ENCODE measurements at places on chromosomes 7 and 10. TPM values are rescaled to one million over a fixed set of nuclear protein-coding genes. Genes with fewer than 3 reads are reported as not detected.

GRCh38 chr7:101924171-101924570 is 106.7 kb downstream of the CUX1 start:
- DNase-seq, result no peak

GRCh38 chr10:116888380-116889055 is 39.2 kb downstream of the ENO4 start:
- no peak for DNase-seq

- no peak for DNase-seq
Observed at GRCh38 chr7:100799037-100799896, 28.1 kb downstream of the EPHB4 start.

DNA sequence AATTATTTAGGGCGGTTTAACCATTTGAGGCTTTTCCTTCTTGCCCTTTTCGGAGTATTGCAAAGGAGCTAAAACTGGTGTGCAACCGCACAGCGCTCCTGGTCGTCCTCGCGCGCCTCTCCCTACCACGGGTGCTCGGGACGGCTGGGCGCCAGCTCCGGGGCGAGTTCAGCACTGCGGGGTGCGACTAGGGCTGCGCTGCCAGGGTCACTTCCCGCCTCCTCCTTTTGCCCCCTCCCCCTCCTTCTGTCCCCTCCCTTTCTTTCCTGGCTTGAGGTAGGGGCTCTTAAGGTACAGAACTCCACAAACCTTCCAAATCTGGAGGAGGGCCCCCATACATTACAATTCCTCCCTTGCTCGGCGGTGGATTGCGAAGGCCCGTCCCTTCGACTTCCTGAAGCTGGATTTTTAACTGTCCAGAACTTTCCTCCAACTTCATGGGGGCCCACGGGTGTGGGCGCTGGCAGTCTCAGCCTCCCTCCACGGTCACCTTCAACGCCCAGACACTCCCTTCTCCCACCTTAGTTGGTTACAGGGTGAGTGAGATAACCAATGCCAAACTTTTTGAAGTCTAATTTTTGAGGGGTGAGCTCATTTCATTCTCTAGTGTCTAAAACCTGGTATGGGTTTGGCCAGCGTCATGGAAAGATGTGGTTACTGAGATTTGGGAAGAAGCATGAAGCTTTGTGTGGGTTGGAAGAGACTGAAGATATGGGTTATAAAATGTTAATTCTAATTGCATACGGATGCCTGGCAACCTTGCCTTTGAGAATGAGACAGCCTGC is 3.1 kb downstream of the FZD1 start:
- no peak for DNase-seq

- no peak for DNase-seq
Observed at GRCh38 chr10:125520968-125521367, 162.0 kb downstream of the TEX36 start.

GRCh38 chr10:44347609-44348400 is 37.1 kb downstream of the CXCL12 start:
- DNase-seq, result no peak

DNA sequence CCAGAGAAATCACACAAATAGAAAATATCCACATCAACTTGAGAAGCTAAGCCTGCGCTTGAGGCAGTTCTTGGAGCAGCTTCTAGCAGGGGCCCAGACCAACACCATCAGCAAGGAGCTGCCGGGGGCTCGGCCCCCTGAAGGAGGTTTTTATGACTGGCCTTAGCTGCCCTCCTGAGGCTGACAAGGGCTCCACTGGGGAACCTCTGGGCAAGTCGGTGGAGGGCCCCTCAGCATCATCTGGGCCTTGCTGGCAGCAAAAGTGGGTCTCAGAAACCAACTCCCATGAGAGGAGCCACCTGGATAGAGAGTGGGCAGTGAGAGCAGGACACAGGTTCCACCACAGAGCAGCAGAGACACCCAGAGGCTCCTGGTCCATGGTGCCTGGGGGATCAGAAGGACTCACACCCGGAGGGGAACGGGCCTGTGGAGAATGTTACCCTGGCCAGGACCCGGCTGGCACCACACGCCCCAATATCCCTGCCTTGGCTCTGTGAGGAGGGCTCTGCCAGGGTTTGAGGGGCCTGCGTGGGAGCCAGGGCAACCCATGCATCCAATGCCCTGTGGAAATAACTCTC is 55.9 kb downstream of the NEUROG3 start:
- DNase-seq, result no peak

DNA sequence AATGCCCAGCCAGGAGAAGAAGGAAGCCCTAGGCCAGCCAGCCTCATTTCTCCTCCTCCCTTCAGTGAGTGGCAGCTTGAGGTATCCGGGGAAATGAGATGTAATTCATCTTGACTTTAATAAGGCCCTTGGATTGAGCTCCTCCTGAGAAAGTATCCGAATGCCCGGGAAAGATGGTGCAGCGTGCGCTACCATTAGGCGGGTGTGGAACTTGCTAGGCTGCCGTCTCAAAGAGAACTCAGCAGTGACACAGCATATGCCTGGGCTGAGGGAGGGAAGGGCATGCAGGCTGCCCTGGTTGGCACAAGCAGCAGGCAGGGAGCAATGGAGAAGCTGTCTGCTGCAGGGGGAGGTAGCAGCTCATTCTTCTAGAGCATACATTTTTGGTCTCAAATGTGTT is 659.8 kb upstream of the FOXK1 start:
- no peak for DNase-seq

- DNase-seq, result no peak
Observed at GRCh38 chr10:119997429-119997828, 104.9 kb downstream of the SEC23IP start.

DNA sequence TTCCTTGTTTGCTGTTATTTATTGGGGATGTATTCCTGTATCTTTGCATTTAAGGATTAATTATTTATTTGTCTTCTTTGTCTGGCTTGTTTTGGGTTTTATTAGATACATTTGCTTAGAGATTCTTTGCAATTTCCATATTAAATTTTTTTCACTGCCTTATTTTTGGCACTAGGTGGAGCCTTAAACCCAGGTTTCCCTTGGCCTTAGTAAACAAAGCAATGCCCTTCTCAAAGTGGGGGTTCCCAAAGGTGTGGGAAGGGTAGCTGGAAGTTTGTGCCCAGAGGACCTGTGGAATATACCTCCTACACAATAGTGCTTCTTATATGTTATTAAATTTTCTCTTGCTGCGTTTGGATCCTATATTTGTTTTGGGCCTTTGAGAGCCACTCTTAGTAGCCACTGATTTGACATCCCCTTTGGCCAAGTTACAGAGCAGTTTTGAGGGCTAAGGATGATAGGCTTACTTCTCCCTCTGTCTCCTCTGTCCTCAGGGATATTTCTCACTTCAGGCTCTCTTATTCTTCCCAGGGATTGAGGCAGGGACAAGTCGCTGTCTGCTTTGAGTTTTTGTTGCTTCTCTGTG is 162.3 kb downstream of the ITGB1 start:
- peak; percentile 4 for DNase-seq

DNA sequence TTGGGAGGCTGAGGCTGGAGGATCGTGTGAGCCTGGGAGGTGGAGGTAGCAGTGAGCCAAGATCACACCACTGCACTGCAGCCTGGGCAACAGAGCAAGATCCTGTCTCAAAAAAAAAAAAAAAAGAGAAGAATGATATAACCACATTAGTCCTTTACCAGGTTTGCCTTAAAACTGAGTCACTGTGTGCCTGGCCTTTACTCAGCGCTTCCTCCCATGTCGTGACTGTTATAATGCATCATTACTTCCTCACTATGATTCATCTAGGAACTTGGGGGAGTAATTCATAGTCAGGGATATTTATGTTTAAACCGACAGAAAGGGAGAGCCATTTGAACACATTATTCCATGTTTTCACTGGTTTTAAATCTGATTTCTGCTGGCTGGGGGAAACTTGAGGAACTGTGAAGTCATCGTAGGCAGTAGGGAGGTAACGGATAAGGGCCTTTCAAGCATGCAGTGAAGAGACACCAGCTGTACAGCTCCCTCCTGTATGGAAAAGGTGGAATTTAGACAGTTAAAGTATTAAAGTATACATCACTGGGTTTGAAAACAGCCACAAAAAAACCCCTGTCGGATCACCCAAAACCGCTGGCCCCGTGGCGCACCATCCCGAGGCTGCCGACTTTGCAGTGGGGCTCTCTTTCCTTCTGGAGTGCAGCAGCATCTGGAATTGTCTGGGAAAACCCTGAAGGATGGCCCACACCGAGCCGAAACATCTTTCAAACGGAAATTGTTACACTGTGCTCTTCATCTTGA is 119.8 kb downstream of the NKX6-2 start:
- DNase-seq, result no peak

GRCh38 chr7:105815576-105815975 is 60.8 kb downstream of the ATXN7L1 start:
- no peak for DNase-seq

- no peak for DNase-seq
Observed at GRCh38 chr7:26083113-26083512, 68.9 kb upstream of the NFE2L3 start.

- no peak for DNase-seq
Observed at GRCh38 chr10:11730779-11731178, 11.4 kb upstream of the ECHDC3 start.

GRCh38 chr10:86209726-86210125 is 156.9 kb downstream of the GRID1 start:
- no peak for DNase-seq

- no peak for DNase-seq
Observed at GRCh38 chr7:13181216-13181615, 493.8 kb downstream of the ARL4A start.

DNA sequence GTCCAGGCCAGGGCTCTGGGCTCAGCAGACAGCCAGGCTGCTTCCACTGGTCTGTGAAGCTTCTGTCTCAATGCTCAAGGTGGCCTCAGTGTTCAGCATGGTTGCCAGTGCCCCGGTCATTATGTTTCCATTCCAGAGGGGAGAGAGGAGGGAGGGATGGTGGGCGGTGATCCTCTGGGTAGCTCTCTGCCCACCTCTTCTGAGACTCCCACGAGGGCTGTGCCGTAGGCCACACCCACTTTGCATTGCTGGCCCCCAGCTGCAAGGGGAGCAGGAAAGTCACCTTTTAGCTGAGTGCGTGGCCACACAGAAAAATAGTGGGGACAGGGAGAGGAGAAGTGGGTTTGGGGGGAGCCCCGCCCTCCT is 42.5 kb downstream of the FOXK1 start:
- DNase-seq, result no peak

- DNase-seq, result no peak
Observed at GRCh38 chr7:149284343-149284742, 22.3 kb downstream of the ZNF783 start.

GRCh38 chr7:99012722-99013121 is 131.2 kb downstream of the SMURF1 start:
- no peak for DNase-seq

DNA sequence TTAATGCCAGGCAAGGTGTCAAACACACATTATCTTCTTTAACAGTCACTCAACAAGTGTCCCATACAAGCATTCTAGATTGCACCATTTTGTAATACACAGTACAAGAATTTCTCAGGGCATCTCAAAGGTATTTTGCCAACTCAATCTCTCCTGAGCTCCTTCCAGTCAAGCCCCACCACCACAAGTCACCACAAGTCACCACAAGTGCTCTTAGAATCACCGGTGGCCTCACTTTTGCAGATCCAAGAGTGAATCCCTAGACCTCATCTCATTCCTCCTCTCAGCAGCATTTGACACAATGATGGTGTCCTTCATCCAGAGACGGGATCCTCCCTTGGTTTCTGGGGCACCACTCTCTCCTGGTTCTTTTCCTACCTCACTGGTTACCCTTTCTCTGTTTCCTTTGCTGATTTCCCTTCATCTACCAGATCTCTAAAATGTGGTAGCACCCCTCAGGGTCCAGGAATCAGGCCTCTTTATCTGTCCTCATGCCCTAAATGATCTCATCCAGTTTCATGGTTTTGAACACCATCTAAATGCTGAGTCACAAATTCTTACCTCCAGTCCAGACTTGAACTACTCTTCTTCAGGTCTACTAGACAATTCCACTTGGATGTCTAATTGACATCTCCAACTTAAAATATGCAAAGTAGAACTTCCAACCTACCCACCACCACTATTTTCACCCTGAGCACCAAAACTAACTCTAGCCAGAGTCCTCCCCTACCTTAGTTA is 26.9 kb downstream of the VPS41 start:
- DNase-seq, result no peak

DNA sequence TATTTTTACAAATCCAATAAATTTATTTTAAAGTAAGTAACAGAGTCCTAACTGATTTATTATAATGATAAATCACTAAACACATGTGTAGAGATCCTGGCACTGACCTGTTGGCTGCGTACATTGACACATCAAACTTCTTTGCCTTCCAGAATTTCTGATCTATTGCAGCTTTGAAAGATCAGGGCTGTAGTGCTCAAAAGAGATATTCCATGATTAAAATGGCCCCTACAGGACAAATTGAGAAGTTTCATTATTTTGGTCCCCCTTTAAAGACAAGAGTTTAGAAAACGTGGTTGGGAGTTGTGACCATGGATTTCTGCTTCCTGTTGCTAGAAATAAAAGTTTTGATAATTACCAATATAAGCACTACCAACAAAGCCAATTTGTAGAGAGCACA is 87.7 kb upstream of the PDK4 start:
- DNase-seq, result peak; percentile 43

GRCh38 chr7:24298696-24299095 is 14.7 kb downstream of the NPY start:
- DNase-seq, result no peak

DNA sequence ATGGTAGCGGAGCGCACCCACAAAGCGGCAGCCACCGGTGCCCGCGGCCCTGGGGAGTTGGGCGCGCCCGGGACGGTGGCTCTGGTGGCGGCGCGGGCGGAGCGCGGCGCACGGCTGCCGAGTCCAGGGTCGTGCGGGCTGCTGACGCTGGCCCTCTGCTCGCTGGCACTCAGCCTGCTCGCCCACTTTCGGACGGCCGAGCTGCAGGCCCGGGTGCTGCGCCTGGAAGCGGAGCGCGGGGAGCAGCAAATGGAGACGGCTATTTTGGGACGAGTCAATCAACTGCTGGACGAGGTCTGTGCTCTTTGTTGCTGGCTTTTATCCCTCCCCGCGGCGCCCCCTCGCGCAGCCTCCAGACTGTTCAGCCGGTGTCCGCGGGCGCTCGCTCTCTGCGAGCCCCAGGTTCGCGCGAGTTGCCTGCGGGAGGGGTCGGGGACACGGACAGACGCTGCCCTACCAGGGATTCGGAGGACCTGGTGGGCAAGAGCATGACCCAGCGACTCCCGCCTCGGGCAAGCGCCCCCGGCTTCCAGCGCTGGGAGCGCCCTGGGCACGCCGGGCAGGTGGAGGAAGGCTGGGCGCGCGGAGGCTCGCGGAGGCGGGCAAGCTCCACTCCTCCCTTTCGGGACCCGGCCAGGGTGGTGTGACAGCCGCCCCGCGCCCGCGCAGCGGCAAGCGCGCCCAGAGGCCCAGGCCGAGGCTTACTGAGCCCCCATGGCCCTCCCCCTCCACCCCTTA is 887 bp downstream of the COL13A1 start:
- no peak for DNase-seq

SPDYE16 gene
- 2.7 TPM for polyA plus RNA-seq

SDK1 gene
- 3.4 TPM for polyA plus RNA-seq

HPS6 gene
- polyA plus RNA-seq, result 7.8 TPM

POT1 gene
- polyA plus RNA-seq, result 14.9 TPM

TMEM213 gene
- polyA plus RNA-seq, result 0.09 TPM

CADPS2 gene
- polyA plus RNA-seq, result 3.9 TPM

PHYH gene
- 41.3 TPM for polyA plus RNA-seq

POLR2J gene
- 28.0 TPM for polyA plus RNA-seq

MBL2 gene
- polyA plus RNA-seq, result not detected

FAM25G gene
- not detected for polyA plus RNA-seq

EVX1 gene
- not detected for polyA plus RNA-seq

SNX10 gene
- polyA plus RNA-seq, result 2.2 TPM

AKR1D1 gene
- polyA plus RNA-seq, result 0.06 TPM

AGR2 gene
- polyA plus RNA-seq, result 14.2 TPM

DENND2A gene
- 41.9 TPM for polyA plus RNA-seq
